Thoracic aorta (tissue), 2 donors: ENCODE measurements at places on chromosomes 2 and 18.

- no peak for DNase-seq
These were observed 9.3 kb upstream of the LBH start for GRCh38 chr2:30222031-30222430.

DNA sequence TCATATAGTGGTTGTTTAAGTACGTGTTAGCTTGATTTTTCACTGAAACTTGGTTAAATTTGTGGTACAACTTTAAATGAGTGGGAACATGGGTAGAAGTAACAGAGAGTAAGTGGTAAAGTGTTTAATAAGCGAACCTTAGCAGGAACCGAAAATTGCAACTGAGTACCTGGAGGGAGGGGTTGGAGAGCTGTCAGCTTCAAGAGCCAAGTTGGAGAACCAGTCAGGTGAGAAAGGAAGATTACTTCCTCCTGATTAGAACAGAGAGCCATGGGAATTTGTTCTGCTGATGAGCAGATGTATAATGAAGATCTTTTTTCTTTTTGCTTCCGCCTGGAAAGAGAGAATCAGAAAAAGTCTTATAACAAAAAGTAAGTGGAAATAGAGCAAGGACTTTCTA is 158.4 kb upstream of the CDH7 start:
- no peak for DNase-seq

GRCh38 chr2:20132990-20133535 is 81.6 kb upstream of the LAPTM4A start:
- no peak for DNase-seq

DNA sequence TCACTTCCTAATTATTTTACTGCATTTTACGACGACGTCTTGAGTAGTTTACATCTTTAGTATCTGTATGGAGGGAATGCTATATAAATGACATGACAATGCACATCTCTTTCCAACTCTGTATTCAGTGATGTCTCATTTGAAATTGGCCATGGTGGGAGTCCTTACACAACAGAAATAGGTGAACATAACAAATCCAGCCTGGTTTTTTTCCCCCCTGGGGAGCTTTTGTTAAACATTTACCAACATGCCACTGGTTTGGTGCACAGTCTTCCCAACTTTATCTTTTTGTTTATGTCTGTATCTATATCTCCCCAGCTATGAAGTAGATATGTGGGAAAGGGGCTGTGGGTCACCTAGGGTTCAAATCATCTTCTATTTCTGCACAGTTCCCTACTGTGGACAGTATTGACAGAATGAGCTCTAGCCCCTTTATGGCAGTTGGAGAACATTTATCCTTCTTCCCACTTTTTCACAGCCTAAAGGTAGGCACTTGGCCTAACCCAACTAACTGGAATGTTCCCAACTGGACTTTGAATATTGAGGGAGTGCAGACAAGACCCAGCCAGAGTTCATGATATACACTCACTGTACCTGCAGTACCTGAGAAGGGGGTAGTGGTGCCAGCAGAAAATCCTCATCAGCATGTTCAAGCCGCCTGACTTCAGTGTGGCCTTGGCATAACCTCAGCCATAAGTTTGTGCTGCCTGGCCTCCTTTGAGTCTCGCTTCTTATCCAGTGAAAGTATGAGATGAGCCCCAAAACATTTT is 5.7 kb upstream of the RTKN start:
- DNase-seq: no peak

DNA sequence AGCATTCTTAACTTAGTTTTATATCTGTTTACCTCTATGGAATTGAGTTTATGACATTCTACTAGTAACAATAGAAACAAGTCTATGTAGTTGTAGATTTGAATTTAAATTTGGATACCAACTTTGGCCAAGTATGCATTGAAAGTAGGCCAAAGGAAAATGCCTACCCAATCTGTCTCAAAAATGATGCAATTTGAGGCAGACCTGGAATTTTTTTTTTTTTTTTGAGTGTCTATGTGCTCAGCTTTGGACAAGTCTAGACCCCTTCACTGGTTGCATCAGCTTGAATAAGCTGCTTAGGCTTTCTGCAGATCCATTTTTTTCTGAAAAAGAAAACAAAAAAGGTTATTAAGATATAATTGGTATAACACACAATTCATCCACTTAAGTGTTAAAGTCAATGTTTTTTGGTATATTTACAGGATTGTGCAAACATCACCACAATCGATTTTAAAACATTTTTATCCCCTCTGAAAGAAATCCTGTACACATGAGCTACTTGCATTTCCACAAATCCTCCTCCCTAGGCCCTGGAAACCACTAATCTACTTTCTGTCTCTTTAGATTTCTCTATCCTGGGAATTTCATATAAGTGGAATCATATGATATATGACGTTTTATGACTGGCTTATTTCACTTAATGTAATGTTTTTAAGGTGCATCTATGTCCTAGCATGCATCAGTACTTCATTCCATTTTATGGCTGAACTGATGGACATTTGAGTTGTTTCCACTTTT is 185.1 kb upstream of the CCDC68 start:
- DNase-seq: no peak

- no peak for DNase-seq
These were observed 10.5 kb downstream of the PLEK start for GRCh38 chr2:68375582-68375981.

GRCh38 chr18:24138789-24139616 is at the start of gene CABYR:
Gene CABYR, plus strand, starts transcription at chr18:24139062. Its CDS starts 4,053 bp downstream, at chr18:24143115.
- peak; percentile 32 for DNase-seq

GRCh38 chr18:78192054-78192453 is 787.6 kb upstream of the SALL3 start:
- no peak for DNase-seq

- DNase-seq: no peak
These were observed 5.9 kb upstream of the PRKAG3 start for GRCh38 chr2:218837495-218837894.

- DNase-seq: no peak
These were observed 159.8 kb downstream of the ZNF385B start for GRCh38 chr2:179701524-179702110.

- no peak for DNase-seq
These were observed 4.2 kb downstream of the ZNF516 start for GRCh38 chr18:76490670-76491472.

DNA sequence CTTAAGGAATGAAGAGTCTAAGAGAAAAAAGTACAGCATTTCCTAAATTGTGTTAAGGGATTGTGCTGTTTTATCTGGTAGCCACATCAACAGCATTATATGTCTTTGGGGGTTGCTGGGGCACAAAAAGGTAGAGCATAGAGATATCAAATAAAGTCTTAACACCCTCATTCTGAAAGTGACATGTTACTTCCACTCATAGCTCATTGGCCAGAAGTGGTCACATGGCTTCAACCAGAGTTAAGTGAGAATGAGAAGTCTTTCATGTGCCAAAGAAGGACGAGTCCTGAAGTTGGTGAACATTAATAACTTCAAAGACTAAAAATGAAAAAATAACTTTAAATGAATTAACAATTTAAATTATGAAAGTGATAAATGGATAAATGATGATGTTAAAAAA is 175.7 kb upstream of the ZEB2 start:
- DNase-seq: no peak

- DNase-seq: no peak
These were observed 100.8 kb upstream of the CNGA3 start for GRCh38 chr2:98245491-98245890.

GRCh38 chr2:231152800-231153557 is 28.1 kb upstream of the HTR2B start:
- DNase-seq: no peak

- DNase-seq: no peak
These were observed 230.4 kb upstream of the HS6ST1 start for GRCh38 chr2:128549094-128549493.

DNA sequence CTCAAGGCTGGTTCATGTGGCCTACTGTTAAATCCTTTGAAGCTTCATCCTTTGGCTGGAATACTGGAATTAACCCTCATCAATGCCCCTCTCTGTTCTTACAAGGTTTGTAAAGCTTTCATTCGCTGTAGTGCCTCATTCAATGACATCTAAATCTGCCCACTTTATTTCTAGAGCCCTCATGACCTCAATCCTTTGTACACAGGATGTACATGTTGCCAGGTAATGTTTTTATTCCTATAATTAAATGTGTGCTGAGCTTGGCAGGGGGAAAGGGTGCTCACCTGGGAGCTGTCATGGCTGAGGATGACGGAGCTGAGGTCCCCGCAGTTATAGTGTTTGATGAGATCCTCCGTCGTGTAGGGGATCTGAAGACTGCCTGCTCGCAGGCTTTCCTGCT is 39.3 kb downstream of the TRABD2A start:
- no peak for DNase-seq

GRCh38 chr2:200428961-200429665 is 80.8 kb downstream of the KCTD18 start:
- no peak for DNase-seq

DNA sequence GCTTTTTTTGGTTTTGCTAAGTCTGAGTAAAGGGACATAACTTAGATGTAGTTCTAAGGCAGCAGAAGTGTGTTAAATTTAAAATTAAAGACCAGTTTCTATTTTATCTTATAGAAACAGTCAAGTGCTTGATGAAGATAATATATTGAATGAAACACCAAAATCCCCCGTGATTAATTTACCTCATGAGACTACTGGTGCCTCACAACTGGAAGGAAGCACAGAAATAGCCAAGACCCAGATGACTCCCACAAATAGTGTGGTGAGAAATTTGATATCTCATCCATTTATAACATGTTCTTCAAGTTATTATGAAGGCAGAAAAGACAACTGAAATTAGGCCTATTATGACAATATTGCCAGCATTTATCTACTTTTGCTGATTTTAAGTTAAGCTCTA is 45.6 kb downstream of the APLF start:
- DNase-seq: no peak
